Spinal cord (tissue), 10 donors: ENCODE measurements at places on chromosomes 6 and 20. TPM values are rescaled to one million over a fixed set of nuclear protein-coding genes. Genes with fewer than 3 reads are reported as not detected.

DNA sequence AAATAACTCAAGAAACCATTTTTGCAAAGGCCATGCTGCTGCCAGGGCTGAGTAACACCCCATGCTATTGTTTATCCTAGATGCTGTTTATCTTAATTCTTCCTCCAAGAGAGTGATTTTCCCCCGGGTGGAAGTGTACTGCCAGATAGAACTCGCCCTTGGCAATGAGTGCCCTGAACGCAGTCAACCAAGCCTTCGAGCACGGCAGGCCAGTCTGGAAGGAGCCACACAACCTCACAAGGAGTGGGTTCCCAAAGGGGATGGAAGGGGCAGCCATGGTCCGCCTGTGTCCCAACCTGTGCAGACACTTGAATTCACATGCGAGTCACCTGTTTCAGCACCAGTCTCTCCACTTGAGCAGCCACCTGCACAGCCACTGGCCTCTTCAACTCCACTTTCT is 31.9 kb downstream of the PNPLA1 start:
- no peaks in the 10 kb centered on the region for H3K36me3 ChIP-seq
- H3K4me1 ChIP-seq: no peaks in the 10 kb centered on the region
- no peak overlapping the region for H3K4me3 ChIP-seq
- H3K27me3 ChIP-seq: no peaks in the 10 kb centered on the region
- DNase-seq: no peak

- H3K4me1 ChIP-seq: no peaks in the 10 kb centered on the region
- H3K27me3 ChIP-seq: no peaks in the 10 kb centered on the region
- H3K36me3 ChIP-seq: no peaks in the 10 kb centered on the region
- H3K27ac ChIP-seq: no peak overlapping the region
These were observed 172.5 kb downstream of the HTR1B start for GRCh38 chr6:77290798-77291197.

- no peak overlapping the region for H3K27ac ChIP-seq
- no peaks in the 10 kb centered on the region for H3K27me3 ChIP-seq
- no peaks in the 10 kb centered on the region for H3K4me1 ChIP-seq
These were observed 390.5 kb downstream of the QKI start for GRCh38 chr6:163804991-163805390.

The TINAG gene
- 0.10 TPM for total RNA-seq

The ADGRF1 gene
- 0.06 TPM for total RNA-seq

GRCh38 chr20:63177134-63177784 is 38.7 kb downstream of the YTHDF1 start:
- no peak overlapping the region for H3K27ac ChIP-seq
- peaks cover 76% of the 10 kb centered on the region for H3K4me1 ChIP-seq
- peak overlapping the region; percentile 30 for H3K4me3 ChIP-seq
- peak; percentile 93 for DNase-seq

DNA sequence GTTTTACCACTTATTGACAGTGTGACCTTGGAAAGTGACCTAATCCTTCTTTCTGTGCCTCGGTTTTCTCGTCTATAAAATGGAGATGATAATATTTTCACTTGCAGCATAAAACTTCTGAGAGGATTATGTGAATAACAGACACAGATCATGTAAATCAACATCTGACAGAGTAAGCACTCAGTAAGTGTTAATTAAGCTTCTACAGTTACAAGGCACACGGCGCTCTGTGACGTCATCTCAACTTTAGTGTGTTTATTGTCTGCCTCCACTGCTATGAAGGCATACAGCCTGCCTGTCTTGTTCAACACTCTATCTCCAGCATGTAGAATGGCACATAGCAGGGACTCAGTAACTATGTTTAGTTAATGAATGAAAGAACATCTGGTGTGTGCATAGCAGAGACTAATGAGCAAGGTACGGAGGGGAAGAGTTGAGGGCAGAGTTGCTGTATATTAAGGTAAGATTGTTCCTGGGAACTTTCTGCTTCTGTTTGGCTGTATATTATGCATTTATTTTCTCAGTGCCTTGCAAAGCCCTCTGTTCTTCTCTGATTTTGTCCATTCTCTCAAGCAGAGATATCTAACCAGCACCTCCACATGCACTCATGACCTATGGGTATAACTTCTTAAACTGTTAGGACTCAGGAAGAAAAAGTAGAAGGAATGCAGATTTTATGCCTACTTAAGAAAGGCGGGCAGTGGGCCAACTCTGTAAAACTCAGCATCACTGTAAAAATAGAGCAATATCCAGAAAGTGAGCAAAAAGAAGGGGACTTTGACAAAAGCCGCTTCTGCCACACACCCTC is 66.4 kb upstream of the STMND1 start:
- H3K27ac ChIP-seq: no peak overlapping the region
- DNase-seq: peak; percentile 32
- no peaks in the 10 kb centered on the region for H3K27me3 ChIP-seq
- peaks cover 11% of the 10 kb centered on the region for H3K4me1 ChIP-seq
- no peaks in the 10 kb centered on the region for H3K36me3 ChIP-seq

The FNDC1 gene
- total RNA-seq: 49.0 TPM

DNA sequence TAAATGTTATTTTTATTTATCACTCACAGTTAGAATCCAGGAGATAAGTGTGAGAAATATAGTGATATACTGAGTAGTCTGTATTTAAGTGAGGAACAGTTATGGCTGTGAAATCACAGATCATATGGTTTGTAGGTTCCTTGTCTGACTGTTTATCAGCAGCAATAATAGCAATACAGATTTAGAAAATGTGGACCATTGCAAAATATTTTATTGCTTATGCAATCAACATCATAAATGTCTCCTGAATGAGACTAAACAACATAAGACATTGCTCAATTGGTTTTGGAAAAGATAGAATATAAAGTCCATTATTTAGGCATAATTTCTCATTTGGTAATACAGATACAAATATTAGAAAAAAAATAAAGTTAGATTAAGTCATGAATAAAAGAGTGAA is 43.7 kb downstream of the CCDC170 start:
- no peak overlapping the region for H3K4me3 ChIP-seq
- DNase-seq: no peak
- no peaks in the 10 kb centered on the region for H3K27me3 ChIP-seq
- no peaks in the 10 kb centered on the region for H3K4me1 ChIP-seq

DNA sequence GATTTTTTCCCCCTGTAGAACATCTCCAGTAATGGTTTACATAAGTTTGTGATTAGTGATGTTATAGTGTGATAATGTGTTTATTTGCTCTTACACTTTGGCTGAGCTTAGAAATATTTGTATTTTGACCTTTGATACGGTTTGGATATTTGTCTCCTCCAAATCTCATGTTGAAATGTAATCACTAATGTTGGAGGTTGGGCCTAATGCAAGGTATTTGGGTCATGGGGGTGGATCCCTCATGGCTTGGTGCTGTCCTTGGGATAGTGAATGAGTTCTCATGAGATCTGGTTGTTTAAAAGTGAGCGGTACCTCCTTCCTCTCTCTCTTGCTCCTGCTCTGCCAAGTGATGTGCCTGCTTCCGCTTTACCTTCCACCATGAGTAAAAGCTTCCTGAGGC is 147.2 kb downstream of the CCDC170 start:
- no peak for DNase-seq
- H3K36me3 ChIP-seq: no peaks in the 10 kb centered on the region
- H3K27ac ChIP-seq: no peak overlapping the region
- H3K27me3 ChIP-seq: no peaks in the 10 kb centered on the region

The DAAM2 gene
- 79.5 TPM for total RNA-seq

- H3K4me3 ChIP-seq: no peak overlapping the region
- no peaks in the 10 kb centered on the region for H3K27me3 ChIP-seq
- H3K4me1 ChIP-seq: peaks cover 24% of the 10 kb centered on the region
- DNase-seq: no peak
These were observed 4.1 kb downstream of the PAQR8 start for GRCh38 chr6:52365866-52366540.

The REM1 gene
- 0.69 TPM for total RNA-seq

The ABHD16A gene
- 51.8 TPM for total RNA-seq

The CRISP3 gene
- total RNA-seq: 5.4 TPM

The ANKRD6 gene
- total RNA-seq: 48.6 TPM

DNA sequence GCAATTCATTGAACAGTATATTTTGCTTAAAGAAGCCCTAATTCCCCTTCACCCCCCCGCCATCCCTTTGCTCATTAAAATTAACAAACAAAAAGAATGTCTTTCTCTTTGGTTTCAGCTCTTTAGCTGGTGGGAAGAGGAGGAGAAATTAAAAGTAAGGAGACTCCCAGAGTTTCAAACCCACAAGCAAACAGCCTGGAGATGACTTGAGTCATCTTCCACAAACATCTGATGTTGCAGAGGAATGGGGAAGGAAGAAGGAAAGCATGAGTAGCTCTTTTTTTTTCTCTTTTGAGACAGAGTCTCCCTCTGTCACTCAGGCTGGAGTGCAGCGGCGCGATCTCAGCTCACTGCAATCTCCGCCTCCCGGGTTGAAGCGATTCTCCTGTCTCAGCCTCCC is 189.6 kb downstream of the ADAT2 start:
- DNase-seq: no peak
- H3K27ac ChIP-seq: no peak overlapping the region
- no peak overlapping the region for H3K4me3 ChIP-seq
- H3K4me1 ChIP-seq: no peaks in the 10 kb centered on the region
- H3K27me3 ChIP-seq: no peaks in the 10 kb centered on the region

DNA sequence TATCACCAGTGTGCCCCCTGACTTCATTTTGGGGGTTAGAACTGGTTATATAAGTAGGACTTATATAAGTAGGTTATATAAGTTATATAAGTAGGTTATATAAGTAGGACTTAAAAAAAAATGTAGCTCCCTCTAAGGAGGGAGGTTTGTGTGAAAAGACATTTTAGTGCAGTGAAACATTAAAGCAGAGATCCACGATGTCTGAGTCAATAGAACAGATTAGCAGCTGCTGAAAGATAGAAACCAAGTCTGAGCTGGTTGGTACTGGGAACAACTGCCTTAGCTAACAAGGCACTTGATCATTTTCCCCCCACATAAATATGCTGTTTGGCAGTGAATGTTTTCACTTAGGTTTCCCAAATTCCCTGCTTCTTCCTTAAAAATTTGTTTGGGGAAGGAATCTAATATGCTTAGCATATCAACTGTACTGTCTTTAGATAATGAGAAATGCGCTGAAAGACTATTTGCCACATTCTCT is 2.1 kb upstream of the RPS12 start:
- no peaks in the 10 kb centered on the region for H3K27me3 ChIP-seq
- H3K36me3 ChIP-seq: no peaks in the 10 kb centered on the region
- peak overlapping the region; percentile 95 for H3K27ac ChIP-seq
- H3K4me1 ChIP-seq: peaks cover 11% of the 10 kb centered on the region
- peak overlapping the region; percentile 83 for H3K4me3 ChIP-seq

- H3K4me3 ChIP-seq: no peak within 1 kb of the TSS
- H3K27ac ChIP-seq: peak within 1 kb of the TSS; percentile 65
- DNase-seq: peak; percentile 61
- H3K27me3 ChIP-seq: no peaks in the 10 kb centered on the region
- peaks cover 25% of the 10 kb centered on the region for H3K36me3 ChIP-seq
- no peaks in the 10 kb centered on the region for H3K4me1 ChIP-seq
These were observed at the start of gene CASS4 for GRCh38 chr20:56411759-56412472. Gene CASS4, plus strand, starts transcription at chr20:56412260. Its CDS starts 199 bp downstream, at chr20:56412459.

DNA sequence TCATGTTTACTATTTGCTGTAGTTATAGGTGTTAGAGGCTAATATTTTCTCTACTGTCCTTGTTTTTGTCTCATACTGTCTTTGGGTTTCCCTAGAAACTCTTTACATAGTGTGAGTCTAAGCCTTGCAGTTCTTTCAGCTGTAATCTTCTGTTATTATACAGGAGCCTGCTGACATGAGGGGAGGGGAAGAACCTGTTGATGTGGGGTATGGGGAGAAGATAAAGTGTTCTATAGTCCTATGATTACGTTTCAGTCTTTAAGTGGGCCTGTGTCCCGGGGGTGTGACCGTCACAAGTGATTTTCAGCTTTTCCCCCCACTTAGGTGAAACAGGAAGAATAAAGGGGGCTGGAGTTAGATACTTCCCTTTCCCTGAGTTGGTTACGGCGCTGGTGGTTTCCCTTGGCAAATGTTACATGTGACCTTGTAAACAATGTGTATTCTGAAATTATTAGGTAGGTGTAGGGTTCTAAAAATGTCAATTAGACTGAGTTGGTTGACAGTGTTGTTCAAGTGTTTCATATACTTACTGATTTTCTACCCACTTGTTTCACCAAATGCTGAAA is 41.3 kb downstream of the REV3L start:
- DNase-seq: no peak
- H3K27me3 ChIP-seq: no peaks in the 10 kb centered on the region
- H3K27ac ChIP-seq: no peak overlapping the region
- H3K4me3 ChIP-seq: no peak overlapping the region
- peaks cover 2% of the 10 kb centered on the region for H3K36me3 ChIP-seq

The CRISP2 gene
- total RNA-seq: 0.44 TPM

DNA sequence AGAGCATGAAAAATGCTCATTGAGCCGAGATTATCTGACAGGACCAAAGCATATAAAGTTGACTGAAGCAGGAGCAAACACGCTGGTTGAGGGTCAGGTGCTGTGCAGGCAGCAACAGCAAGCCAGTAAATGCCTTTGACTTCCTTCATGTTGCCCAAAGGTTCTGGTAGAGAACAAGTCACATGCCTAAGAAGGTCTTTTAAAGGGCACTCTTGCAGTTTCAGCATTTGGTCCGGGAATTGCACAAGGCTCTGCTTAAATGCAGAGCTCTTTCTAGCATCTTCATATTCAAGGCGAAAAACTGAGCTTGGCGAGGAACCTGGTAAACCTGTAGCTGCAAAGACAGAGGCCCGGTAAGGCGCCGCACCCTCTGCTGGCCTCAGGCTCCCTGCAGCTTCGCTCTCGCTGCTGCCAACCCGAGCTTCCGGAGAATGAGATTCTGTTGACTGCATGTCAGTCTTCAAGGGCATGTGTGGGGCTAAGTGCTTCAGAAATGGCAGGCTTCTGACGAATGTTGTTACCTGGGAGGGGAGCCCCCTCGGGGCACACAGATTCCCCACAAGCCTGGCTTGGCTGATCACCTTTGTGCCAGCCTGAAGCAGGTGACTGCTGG is 205.2 kb downstream of the KIF16B start:
- no peaks in the 10 kb centered on the region for H3K4me1 ChIP-seq
- H3K27me3 ChIP-seq: no peaks in the 10 kb centered on the region
- no peak for DNase-seq
- H3K27ac ChIP-seq: no peak overlapping the region
- H3K4me3 ChIP-seq: no peak overlapping the region

The TSHZ2 gene
- total RNA-seq: 11.8 TPM

The PI16 gene
- total RNA-seq: 29.9 TPM

DNA sequence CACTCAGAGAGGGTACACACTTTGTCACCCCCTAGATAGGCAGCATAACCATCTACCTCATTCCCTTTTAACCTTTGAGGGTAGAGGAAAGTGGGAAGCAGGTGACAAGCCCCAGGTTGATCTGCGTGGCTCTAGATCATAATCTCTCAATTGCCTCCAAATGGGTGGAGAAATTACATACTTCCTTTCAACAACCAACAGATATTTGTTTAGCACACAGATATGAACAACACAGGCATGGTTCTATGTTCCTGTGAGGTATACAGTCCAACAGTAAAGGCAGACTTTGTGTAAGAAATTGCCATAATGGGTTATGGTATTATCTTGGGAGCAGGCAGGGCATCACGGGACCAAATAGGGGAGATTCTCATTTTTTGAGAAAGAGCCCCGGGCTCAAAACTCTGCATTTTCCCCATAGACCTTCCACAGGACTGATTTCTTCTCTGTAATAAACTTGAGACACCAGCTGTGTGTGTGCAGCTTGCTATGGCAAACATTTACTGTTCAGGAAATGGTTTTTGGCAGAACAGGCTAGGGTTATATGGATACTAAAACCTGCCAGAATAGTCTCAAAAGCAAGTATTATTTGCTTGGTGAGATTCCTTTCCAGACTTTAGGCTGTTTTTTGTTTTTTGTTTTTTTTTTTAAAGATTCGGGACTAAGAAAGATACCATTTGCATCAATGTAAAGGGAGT is 126.2 kb downstream of the CD164 start:
- H3K27ac ChIP-seq: no peak overlapping the region
